ENCODE measurements at places on chromosomes 1 and 21.
A peak's percentile ranks its signal among the peaks of the same experiment; 100 is the strongest.

- DNase-seq, result no peak
Observed at GRCh38 chr1:20302108-20302471, 11.4 kb downstream of the VWA5B1 start.

- DNase-seq, result no peak
Observed at GRCh38 chr1:205226868-205227583, 720 bp upstream of the TMCC2 start.

- DNase-seq, result no peak
Observed at GRCh38 chr1:43067233-43067745, 104.8 kb downstream of the EBNA1BP2 start.

DNA sequence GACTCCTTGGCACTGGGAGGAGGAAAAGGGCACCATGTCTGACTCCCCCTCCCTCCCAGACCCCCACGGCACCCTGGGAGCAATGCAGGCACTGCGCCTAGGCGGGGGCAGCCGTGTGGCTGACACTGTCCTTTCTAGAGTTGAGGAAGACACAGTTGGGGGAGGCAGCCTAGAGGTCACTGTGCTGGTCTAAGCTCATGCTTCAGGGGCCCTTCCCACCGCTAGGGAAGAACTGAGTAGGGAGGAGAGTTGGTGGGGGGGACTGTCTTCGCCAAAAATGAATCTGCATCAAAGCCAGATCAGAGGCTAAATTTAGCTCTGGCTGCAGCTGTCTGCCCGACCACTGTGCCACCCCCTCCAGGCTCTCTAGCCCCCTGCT lies 3.4 kb downstream of the SEMA6C start:
- no peak for DNase-seq

DNA sequence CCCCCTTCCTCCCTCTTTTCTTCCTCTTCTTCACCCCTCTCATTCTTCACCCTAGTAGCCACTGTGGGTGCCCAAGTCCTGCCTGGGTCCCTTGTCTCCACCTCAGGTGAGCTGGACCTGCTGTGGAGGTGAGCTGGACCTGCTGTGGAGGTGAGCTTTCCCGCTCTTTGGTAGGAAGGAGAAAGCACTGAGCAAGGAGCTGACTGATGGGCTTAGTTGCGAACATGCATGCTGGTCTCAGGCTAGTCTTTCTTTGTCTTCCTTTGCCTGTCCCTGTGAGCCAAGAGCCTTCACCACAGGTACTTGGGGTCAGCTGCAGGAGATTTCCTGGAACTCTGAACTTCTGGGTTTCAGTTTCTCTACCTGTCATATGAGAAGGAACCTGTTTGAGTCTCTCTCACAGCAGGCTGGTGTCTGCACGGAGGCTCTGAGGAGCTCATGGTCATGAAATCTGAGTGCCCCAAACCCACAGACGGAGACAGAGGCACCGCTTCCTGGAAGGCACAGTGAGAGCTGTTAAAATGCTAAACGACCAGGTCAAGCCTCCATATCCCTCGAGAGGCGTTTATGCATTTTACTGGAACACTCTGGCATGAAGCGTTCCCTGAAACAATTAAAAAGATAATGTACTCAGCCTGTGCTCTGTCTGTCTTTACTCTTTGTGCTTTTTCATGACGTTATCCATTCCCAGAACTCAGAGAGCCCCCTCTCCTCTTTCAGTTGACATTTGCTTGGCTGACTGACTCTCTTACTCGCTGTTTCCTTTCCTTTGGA lies 69.5 kb downstream of the RHOU start:
- DNase-seq, result no peak

- DNase-seq, result no peak
Observed at GRCh38 chr1:196650403-196650802, 1.4 kb upstream of the CFH start.

GRCh38 chr1:98705591-98705990 lies 44.1 kb downstream of the SNX7 start:
- no peak for DNase-seq

DNA sequence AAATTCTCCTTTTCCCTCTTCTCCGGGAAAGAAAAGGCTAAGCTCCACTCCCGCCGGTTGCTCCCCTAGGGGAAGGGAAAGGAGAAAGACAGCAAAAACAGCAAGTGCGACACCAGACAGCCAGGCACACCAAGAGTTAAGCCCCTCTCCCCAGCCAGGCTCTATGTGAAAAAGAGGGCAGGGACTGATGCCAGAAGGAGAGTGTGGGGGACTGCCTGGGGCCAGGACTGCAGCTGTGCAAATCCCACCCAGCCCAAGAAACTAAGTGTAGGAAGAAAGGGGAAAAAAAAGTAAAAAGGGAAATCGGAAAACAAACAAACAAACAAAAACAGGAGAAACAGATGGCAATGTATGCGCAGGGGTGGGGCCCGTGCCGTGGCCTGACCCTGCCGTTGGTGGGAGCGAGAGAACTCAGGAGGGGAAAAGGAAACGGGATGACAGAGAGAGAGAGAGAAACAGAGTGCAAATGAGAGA lies 27.7 kb upstream of the FMO1 start:
- DNase-seq, result no peak

- no peak for DNase-seq
Observed at GRCh38 chr1:206672844-206673758, 11.6 kb upstream of the MAPKAPK2 start.

- no peak for DNase-seq
Observed at GRCh38 chr1:60668585-60668984, 413.8 kb upstream of the NFIA start.

DNA sequence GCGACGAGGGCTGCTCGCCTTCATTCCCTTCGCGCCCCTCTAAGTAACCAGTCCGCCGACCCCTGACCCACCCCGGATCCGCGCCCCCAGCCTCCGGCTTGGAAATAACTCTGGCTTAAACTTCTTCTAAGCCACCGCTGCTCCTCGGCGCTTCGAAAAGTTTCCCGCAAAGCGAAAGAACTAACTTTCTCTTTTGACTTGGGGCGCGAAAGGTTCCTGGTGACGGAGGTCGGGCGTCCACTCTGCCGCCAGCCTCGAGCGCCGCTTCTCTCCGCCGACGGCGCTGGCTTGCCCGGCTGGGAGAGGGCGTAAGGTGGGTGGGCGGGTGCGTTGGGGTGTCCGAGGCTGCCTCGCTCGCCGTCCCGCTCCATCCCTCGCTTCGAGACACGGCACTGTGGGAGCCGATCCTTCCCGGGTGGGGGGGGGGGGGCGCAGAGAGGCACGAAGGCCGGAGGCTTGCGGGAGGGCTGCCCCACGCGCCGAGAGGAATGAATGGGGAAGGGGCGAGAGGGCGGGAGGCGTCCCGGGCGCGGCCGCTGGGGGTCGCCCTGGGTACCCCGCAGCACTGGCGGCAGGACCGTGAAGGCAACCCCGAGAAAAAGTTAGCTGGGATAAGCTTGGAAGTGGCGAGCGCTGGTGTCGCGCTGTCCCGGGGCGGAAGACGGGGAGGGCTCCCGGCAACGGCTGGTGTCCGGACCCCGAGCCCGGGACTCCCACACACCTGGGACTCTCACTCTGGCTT lies 569 bp downstream of the ATF3 start:
- peak; percentile 55 for DNase-seq

GRCh38 chr1:152517237-152517811 lies 3.0 kb downstream of the CRCT1 start:
- no peak for DNase-seq

- DNase-seq, result no peak
Observed at GRCh38 chr1:203692565-203693470, 66.2 kb downstream of the ATP2B4 start.

DNA sequence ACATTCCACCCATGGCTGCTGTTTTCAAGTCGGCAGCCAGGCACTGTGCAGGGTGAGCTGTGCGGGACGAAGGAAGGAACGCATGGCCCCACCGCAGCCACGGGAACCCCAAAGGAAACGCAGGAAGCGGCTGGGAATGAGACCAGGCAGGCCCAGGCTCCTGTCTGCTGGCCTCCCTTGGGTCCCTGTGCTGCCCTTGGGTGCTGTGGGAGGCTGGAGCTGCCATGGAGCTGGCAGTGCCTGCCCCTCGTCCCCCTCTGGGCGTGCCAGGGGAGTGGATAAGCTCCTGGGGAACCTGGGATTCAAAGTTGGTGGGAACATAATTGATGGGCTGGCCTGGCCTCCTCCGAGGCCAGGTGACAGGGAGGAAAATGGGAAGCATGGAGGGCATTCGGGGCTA lies 5.3 kb upstream of the KRTAP10-4 start:
- DNase-seq, result no peak

GRCh38 chr1:59138402-59138801 lies 158.5 kb upstream of the FGGY start:
- DNase-seq, result no peak

- DNase-seq, result no peak
Observed at GRCh38 chr1:41672641-41673361, 188.3 kb upstream of the EDN2 start.

- DNase-seq, result no peak
Observed at GRCh38 chr1:61754545-61754944, 12.3 kb downstream of the PATJ start.

- no peak for DNase-seq
Observed at GRCh38 chr1:87790756-87791155, 462.1 kb downstream of the LMO4 start.

DNA sequence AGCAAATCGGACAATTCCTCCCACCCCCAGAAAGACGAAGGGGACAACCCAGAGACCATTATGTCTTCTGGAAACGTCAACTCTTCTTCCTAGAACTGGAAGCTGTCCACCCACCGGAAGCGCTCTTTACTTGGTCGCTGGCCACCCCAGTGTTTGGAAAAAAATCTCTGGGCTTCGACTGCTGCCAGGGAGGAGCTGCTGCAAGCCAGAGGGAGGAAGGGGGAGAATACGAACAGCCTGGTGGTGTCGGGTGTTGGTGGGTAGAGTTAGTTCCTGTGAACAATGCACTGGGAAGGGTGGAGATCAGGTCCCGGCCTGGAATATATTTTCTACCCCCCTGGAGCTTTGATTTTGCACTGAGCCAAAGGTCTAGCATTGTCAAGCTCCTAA lies 3.2 kb downstream of the S1PR1 start:
- no peak for DNase-seq

- DNase-seq, result peak; percentile 45
Observed at GRCh38 chr1:167043752-167044488, 46.3 kb downstream of the GPA33 start.

DNA sequence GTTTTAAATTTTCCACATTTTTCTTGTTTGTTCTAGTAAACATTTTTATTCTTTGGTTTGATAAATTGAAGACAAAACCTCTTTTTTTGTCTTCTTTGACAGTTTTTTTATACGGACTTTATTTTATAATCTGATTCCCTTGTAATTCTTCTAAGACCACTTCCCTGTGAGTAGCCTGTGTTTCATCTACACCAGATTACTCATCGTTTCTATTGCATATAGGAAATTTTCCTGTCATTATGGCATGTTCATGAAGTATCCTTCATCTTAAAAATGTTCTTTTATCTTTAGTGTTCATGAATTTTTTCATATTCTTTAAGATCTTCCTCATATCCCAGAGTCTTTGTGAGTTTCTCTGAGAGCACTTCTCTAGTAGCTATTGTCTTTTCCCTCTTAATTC lies 109.8 kb downstream of the USP25 start:
- DNase-seq, result no peak

- no peak for DNase-seq
Observed at GRCh38 chr1:165575468-165576099, 31.8 kb downstream of the LRRC52 start.

GRCh38 chr1:175757381-175758015 lies 14.1 kb upstream of the TNR start:
- peak; percentile 57 for DNase-seq

GRCh38 chr1:226402739-226403165 lies 5.1 kb downstream of the PARP1 start:
- no peak for DNase-seq

- DNase-seq, result no peak
Observed at GRCh38 chr1:158720620-158721019, at the start of gene OR6K3. TSS of gene OR6K3 (minus strand) at chr1:158720720. CDS start at chr1:158718115, 2,605 bp downstream.

GRCh38 chr1:182666706-182667105 lies 17.7 kb downstream of the RGS8 start:
- no peak for DNase-seq

DNA sequence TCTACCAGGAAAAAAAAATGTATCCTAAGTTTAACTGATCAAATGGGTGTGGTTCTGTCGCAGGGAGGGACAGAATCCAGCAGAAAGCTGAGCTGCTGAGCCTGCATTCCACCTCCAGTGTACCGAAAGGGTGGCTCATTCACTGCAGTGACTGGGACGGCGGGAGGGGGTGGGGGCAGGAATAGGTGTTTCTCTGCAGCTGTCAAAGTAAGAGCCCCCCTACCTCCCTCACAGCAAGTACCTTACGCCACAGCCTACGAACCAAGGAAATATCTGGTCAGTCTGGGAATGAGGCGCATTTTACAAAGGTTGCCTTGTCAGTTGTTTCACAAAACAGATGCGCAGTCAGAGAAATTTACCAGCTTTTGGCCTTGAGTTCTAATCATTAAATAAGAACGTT lies 1.7 kb downstream of the S100B start:
- DNase-seq, result no peak

DNA sequence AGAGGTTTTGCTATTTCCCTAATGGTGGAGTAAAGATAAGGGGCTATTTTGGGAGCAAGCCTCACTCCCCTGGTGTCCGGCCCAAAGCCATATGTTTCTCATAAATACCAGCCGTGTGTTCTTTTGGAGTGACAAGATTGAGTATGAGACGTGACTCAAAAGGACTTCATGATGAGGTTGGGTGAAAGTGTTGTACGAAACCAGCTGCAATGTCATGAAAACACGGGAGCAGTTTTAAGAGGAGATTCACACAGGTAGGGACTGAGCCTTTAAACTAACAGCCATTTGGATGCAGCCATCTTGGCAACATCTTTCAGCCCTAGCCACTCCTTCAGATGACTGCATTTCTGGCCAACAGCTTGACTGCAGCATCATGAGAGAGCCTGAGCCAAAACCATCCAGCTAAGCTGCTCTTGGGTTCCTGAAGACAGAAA lies 532.3 kb upstream of the USP24 start:
- DNase-seq, result no peak
